ENCODE measurements at places on chromosomes 4 and X.
A peak's percentile ranks its signal among the peaks of the same experiment; 100 is the strongest.

DNA sequence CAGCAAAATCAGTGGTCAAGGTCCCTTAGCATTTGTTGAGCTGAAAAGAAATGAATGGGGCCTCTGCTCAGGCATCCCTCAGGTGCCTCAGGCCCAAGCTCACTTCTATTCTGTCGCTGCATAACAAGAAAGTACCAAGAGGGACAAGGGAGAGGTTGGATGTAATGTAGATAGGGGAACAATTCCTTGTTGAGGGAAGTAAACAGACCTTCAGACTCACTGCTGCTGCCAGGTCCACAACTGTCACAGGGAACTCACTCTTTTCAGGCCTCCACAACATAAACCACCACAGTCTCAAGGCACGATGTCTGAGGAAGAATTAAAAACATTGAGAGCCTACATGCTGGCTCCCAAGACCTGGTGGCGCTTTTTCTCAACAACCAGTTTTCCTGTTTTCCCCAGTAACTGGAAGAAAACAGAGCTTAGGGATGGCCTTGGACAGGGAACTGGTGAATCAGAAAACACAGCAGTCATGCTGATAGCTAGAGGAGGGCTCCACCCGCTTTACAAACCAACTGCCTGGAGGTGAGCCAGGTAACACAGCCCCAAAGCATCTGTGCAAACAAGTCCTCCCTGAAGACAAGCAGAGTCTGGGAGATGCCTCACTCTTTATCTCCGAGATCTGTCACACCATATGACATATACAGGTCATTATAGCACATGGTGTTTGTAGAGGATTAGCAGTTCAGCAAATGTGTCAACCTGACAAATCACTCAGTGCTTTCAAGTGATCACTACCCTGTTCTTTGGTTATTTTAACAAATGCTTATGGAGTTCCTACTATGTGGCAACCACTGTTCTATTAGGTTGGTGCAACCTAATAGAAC, 14.3 kb upstream of the AWAT1 start:
- DNase-seq = peak; percentile 10

DNA sequence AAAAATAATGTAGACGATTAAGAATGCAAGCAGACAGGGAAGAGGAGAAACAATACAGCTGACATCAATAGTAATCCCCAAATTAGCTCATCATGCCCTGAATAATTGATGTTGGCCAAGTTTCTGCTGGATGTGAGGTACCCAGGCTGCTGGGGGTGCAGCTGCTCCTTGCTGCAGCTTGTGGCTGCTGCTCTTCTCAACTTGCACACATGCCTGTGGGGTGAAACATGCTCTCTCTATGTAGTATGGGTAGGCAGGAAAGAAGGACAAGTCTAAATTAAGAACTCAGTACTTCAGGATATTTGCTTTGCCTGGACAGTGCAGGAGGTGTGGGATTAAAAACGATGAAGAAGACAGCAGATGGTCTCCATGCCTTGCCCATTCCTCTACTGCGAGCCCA, 16.7 kb downstream of the EDA2R start:
- DNase-seq = no peak

DNA sequence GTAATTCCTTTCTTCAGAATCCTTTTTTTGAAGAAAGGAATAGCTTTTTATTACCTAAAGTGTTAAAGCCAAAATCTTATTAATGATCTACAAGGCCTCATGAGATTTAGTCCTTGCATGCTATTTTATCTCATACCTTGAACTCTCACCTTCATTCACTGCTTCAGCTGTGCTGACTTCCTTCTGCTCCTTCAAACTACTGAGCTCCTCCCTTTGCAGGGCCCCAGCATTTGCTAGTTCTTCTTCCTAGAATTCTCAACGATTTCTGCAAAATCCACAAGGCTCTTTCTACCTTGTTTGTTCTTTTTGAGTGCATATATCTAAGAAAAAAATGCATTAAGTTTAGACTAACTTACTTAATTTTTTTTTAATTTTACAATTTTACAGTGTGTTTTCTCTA, 619.5 kb downstream of the EPHA5 start:
- no peak for DNase-seq

GRCh38 chrX:119292445-119292844, 56.4 kb downstream of the PGRMC1 start:
- no peak for DNase-seq

GRCh38 chr4:21118301-21118700, 418.0 kb downstream of the PACRGL start:
- DNase-seq = no peak

DNA sequence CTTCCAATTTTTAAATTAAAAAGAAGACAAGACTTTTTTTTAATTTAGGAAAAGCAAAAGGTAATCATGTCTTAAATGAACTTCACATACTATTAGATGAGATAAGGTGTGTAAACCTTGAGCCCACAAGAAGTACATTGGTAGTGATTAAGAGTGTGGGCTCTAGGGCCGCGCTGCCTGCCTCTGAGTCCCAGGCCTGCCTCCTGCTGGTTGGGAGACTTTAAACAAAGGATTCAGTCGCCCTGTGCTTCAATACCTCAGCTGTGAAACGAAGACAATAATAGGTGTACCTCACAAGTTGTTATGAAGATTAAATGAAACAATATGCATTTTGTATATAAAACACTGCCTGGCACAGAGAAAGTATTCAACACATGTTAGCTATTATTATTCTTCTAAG, 95.9 kb upstream of the MYOZ2 start:
- DNase-seq = no peak

GRCh38 chr4:181008164-181008563, 1235.0 kb upstream of the TENM3 start:
- no peak for DNase-seq

- no peak for DNase-seq
Measured at GRCh38 chr4:110610940-110611831, 11.7 kb downstream of the PITX2 start.

DNA sequence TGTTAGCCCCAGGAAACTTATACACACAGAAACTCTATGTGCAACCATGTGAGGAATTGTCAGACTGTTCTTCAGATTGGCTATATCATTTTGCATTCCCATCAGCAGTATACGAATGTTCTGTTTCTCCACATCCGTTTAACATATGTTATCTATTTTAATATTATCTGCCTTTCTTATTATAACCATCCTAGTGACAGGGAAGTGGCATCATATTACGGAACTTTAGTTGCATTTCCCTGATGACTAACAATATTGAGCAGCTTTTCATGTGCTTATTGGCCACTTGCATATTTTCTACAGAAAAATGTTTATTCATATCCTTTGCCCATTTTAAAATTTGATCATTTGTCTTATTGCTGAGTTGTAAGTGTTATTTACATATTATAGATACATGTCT, 36.5 kb upstream of the IL15 start:
- no peak for DNase-seq

GRCh38 chr4:105631818-105632400, 76.6 kb downstream of the INTS12 start:
- DNase-seq = no peak

- DNase-seq = no peak
Measured at GRCh38 chr4:14178421-14178820, 550.9 kb upstream of the BOD1L1 start.

DNA sequence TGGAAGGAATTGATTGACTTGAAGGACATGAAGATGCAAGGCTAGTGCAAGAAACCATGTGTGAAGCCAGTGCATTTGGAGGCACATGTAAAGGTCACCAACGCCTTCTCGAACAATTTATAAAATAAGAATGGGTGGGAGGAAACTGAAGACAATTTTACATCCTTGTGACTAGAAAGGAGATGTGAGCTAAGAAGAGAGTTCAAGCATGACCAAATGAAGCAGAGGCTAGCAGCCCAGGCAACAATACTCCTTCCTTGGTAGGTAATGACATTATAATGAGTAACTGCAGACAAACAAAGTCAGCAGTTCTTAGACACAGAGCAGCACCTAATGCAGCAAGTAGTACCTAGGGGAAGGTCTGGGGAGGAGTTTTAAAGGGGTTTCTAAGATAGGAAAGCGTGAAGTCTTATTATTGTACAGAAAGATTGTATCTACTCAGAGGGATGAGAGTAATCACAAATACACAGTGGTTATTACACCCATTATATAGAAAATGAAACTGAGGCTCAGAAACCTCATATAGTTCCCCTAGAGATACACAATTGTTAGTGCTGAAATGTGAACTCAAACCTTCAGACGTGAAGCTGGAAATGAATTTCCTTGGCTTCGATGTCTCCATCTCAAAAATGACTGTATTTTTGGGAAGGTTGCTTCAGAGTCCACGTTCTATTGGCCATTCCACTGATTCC, 56.1 kb downstream of the ATXN3L start:
- no peak for DNase-seq

GRCh38 chrX:43448688-43449087, 207.4 kb upstream of the MAOA start:
- DNase-seq = no peak

DNA sequence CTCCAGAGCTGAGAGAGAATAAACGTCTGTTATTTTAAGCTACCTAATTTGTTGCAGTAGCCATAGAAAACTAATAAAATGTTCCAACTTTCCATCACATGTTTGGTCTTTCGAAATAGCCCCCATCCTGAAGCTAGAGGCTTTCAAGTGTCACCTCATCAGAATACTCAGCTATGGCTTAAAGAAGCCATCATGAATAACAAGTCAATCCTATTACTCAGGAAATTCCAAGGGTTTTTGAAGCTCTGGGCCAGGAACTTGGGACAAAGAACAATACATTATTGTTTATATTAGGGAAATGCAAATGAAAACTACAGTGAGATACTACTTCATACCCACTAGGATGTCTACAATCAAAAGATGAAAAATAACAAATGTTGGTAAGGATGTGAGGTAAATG, 42.2 kb downstream of the TBCK start:
- DNase-seq = no peak

DNA sequence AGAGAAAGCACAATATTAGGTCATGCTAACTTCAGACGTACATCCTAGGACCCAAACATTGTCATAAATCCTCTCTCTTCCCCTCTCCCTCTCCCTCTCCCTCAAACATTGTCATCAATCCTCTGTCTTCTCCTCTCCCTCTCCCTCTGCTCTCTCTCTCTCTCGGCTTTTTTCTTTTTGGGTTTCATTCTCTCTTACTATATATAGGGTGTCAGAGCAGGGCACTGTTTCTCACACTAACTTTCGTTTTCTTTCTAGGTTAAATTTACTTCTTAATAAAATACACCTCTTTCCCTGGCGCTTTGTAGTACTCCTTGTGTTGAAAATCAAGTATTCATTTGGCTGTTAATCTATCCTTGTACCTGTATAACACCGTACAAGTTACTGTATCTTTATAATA, 37.0 kb upstream of the HERC5 start:
- DNase-seq = no peak

DNA sequence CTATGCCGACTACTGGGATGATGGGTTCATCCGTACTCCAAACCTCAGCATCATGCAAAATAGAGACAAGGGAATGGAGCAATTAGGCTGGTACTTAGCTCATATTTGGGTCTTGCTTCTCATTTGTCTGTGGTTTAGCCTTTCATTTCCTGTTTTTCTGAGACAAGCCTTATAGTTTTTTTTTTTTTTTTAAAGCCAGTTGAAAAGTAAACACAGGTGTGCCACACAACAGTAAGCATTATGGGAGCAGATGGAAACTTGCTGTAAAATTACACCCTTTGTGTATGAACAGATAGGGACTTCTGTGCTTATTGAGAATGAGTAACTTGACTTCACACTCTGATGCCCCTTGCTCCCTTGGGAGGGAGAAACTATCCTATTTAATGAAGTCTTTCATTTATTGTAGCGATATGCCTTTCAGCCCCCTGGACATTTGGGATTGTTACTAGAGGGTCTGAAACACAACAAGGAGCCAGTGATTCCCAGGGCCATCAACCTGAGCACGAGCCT, 13.7 kb downstream of the RASSF6 start:
- peak; percentile 74 for DNase-seq

- no peak for DNase-seq
Measured at GRCh38 chr4:37847311-37847884, 20.9 kb downstream of the PGM2 start.

DNA sequence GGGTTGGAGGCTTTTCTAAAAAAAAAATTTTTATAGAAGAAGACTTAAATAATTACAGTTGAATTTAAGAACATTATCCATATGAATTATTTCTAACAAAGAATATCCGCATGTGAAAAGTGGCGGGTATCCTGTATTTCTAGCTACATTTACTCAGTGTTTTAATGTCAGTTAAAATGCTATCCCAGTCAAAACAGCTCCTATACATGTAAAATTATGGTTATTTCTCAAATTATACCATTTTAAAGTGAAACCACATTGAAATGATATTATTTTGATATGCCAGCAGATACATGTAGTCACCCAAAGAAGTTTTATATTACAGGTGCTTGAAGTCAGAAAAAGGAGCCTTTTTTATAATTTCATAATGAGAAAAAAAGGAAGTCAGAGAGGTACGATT, 168.5 kb upstream of the ATOH1 start:
- DNase-seq = no peak

DNA sequence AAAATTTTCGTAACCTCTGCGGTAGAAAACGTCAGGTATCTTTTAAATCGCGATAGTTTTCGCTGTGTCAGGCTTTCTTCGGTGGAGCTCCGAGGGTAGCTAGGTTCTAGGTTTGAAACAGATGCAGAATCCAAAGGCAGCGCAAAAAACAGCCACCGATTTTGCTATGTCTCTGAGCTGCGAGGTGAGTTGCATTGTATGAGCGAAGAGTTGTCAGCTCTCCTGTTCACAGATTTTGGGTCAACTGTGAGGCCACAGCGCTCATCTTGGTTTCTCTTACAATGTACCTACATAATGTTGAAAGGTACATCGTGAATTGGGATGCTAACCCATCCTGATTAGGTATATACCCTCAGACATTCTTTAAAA, 486 bp downstream of the CLCN3 start:
- no peak for DNase-seq

DNA sequence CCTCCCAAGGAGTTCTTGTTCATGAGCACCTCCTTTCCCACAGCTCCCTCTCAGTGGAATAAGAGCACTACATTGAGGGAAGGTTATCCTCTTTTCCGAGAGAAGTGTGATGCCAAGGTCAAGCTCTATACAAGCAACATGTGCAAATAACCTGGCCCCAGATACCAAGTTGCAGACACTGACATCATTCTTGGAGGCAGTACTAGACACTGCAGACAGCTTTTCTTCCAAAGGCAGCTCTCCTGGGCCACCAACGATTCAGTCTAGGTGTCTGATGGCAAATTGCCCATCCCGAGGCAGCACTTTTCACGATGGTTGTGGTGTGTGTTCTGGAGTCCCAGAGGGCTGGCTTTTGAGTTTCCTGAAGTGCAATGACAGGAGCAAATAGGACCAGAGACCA, 384.9 kb downstream of the TLL1 start:
- no peak for DNase-seq

GRCh38 chrX:136711147-136711546, 63.2 kb downstream of the CD40LG start:
- DNase-seq = no peak
